ENCODE measurements at places on chromosomes 5 and 9.
A peak's percentile ranks its signal among the peaks of the same experiment; 100 is the strongest.

DNA sequence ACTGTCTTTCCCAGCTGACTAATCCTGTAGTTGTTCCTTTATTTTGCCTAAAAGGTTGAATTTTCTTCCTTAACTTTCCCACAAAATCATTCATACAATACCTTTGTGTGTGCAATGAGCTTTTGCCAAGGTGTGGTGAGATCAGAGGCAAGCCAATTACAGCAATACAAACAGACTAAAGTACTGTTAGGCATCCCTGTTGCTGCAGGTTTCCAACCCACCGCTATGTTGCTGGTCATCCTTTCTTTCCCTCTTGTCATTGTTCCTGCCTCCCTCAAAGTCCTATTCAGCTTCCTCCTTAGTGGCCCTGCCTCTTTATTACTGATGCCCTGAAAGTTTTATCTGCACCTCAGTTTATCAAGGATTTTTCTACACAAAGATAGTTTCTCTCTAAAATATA lies 22.1 kb downstream of the ITGA2 start:
- DNase-seq = no peak

GRCh38 chr5:142544946-142545649 lies 140.8 kb downstream of the FGF1 start:
- peak; percentile 49 for DNase-seq

- DNase-seq = no peak
Measured at GRCh38 chr5:176891331-176891958, 7.7 kb downstream of the HK3 start.

- DNase-seq = no peak
Measured at GRCh38 chr9:33687779-33688178, 107.6 kb upstream of the PRSS3 start.

GRCh38 chr9:17453751-17454150 lies 125.1 kb upstream of the SH3GL2 start:
- no peak for DNase-seq

DNA sequence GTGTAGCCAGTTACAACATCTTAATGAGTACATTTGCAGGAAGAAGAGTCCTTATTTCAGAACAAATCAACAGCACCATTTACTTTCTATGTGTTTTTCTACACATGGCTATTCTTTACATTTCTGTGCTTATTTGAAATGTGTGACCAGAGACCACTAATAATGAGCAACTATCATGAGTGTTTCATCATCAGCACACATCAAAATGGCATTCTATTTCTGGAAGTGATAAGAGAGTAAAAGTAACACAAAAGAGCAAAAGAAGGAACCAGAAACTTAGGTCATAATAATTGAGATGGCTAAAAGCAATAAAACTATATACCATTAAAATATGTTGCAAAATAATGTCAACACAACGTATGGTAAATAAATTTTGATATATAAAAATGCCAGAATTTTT lies 159.7 kb downstream of the PBX3 start:
- DNase-seq = no peak
